ENCODE measurements at places on chromosomes 7 and 10.

GRCh38 chr7:69359003-69359700, 239.1 kb upstream of the AUTS2 start:
- no peak for DNase-seq

GRCh38 chr10:11019724-11020547, 2.3 kb downstream of the CELF2 start:
- no peak for DNase-seq

GRCh38 chr10:24255115-24255880, 46.4 kb downstream of the KIAA1217 start:
- DNase-seq: peak; percentile 47

GRCh38 chr10:14414901-14415300, 84.2 kb upstream of the FRMD4A start:
- no peak for DNase-seq

- no peak for DNase-seq
Observed at GRCh38 chr10:60706146-60706545, 72.1 kb upstream of the CDK1 start.

GRCh38 chr10:69851306-69851705, 49.6 kb downstream of the COL13A1 start:
- DNase-seq: no peak
